Choroid plexus epithelial cell (primary cell): ENCODE measurements at places on chromosomes 7 and 10.

DNA sequence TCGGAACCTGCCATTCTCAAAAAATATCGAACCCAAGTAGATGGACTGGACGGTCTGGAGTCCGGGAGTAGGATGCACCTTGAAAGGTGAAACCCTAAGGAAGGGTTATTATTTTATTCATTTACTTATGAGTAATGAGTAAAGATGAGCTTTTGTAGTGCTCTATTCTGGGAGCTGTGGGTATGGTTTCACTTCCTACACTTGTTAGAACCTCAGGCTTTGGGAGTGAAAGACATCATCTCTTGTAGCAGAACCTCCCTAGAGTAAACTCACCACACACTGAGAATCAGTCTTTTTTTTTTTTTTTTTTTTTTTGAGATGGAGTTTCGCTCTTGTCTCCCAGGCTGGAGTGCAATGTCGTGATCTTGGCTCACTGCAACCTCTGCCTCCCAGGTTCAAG lies 389.4 kb upstream of the AUTS2 start:
- no peak for DNase-seq

- DNase-seq = no peak
These were observed 28.9 kb upstream of the TRIM8 start for GRCh38 chr10:102615361-102615760.

DNA sequence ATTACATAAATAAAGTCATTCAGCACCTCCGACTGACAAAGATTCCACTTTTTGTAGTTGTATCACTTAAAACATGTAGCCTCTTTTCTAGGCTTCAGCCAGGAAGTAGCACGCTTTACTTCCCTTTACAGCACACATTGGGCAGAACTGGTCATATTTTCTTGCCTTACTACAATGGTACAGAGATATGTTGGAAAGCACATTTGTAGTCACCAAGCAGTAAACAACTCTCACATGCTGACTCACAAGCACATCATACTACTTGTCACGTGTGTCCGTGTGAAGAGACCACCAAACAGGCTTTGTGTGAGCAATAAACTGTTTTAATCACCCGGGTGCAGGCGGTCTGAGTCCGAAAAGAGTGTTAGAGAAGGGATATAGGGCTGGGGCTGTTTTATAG lies 1071.8 kb downstream of the DNAJB9 start:
- no peak for DNase-seq

GRCh38 chr10:89314676-89315075 lies 12.8 kb downstream of the IFIT2 start:
- DNase-seq = no peak

- DNase-seq = no peak
These were observed 300.4 kb downstream of the AHR start for GRCh38 chr7:17598846-17599245.

DNA sequence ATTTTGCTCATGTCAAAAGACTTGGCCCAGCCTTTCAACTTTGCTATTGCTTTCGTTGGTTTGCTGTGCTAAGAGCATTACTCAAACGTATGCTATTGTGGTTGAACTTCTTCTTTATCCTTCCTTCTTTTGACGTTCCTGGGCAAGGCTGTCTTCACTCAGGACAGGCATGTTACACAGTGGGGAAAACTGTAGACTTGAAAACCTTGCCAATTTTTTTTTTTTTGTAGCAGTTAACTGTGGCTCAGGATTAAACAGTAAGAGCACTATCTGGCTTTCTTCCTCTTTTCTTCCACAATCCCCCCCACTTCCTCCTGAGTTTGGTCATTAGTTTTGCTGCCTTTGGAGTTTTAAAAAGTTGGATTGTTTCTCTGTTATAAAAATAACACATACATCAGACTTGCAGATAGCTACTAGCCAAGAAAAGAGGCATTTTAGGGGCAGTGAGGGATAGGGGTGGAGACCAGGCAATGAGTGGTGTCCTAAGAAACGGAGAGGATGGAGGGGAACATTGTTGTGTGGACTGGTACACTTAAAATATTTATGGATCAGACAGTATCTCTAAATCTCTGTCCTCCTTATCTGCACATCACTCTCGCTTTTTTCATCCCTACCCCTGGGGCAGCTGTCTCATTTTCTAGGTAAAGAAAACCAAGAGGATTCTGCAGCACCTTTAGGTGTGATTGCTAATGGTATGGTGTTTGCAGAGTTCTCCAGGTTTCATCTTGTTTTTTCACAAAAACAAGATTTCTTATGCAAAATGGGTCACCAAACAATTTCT lies 181.7 kb downstream of the LRMDA start:
- DNase-seq = peak; percentile 1

DNA sequence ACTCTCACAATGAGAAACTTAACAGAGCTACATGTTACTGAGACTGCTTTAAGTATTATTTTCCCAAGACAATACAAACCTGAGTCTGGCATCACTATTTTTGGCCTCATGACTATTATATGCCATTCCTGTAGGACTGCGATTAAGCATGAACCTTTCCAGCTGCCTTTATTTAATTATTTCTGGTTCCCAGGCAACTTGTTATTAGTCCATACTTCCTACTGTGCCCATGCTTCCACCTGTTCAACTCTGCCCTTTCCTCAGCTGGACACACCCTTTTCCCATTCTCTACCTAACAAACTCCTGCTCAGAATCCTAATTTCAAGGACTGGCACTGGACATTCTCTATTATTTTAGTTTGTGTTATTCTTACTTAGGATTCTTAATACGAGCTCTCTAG lies 8.1 kb upstream of the CROT start:
- no peak for DNase-seq

DNA sequence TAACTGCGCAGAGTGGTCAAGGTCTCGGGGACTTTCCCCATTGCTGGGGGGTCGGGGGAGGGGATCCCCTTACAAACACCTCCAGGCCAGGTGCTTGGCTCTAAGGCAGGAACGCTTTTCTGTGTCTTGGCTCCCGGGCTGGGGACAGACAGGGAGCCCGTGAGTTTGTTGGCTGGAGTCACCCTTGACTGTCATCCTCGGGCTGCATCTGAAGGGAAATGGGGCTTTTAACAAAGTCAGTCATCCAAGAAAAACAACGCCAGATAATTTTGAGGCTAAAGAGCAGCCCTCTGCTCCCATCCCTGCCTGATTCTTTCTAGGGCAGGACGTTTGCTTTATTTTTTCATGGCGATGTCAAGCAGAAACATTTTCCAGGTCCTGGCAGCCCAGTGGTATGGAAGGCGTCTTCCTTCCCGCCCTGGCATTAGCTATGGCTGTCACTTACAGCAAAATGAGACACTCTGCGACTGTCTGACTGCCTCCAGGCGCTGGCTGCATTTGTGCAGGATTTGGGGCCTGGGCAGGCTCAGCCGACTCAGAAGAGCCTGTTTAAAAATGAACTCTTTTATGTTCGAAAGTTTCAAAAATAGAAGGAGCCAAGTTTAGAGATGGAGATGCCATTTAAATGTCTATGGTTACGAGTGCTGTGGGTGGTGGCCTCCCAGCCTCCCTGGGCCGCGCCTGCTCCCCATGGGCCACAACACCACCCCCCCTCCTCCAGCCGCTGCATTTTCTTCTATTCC lies 54.7 kb upstream of the TNS3 start:
- no peak for DNase-seq

GRCh38 chr10:127228195-127228787 lies 31.9 kb upstream of the INSYN2A start:
- peak; percentile 38 for DNase-seq

GRCh38 chr10:88237896-88238614 lies 345.1 kb downstream of the RNLS start:
- DNase-seq = no peak

DNA sequence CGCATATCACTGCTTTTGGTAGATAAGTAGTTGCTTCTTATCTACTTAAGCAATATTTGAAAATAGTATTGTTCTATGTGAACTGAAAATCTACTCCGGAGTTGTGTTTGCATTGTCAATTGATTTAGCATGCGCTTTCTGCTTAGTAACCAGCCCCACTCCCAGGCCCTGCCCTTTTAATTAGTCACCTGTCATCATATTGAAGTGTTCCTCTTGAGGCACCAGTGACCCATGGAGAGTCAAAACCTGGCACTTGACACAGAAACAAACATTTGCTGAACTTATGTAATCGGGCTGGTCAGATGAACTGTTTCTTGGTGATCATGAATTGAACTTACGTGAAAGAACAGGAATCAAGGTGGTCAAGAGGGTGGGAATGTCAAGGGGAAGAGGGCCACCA lies 27.8 kb upstream of the CDHR3 start:
- no peak for DNase-seq

DNA sequence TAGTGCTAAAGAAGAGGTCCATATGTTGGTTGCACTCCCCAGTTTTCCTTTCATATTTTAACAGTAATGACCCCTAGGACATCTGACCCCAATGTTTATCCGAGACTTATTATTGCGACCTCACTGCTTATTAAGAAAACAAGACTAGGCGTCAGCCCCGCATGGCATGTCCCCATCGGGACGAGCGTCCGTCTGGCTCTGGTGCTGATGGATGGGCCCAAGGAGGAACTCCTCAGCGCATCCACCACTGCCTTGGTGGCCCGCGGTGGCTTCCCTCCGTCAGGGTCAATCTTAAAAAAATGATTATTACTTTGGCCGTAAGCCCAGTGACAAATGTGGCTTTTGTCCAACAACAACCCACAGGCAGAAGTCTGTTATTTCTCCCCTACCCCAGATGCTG lies 40.1 kb upstream of the CXCL12 start:
- no peak for DNase-seq

DNA sequence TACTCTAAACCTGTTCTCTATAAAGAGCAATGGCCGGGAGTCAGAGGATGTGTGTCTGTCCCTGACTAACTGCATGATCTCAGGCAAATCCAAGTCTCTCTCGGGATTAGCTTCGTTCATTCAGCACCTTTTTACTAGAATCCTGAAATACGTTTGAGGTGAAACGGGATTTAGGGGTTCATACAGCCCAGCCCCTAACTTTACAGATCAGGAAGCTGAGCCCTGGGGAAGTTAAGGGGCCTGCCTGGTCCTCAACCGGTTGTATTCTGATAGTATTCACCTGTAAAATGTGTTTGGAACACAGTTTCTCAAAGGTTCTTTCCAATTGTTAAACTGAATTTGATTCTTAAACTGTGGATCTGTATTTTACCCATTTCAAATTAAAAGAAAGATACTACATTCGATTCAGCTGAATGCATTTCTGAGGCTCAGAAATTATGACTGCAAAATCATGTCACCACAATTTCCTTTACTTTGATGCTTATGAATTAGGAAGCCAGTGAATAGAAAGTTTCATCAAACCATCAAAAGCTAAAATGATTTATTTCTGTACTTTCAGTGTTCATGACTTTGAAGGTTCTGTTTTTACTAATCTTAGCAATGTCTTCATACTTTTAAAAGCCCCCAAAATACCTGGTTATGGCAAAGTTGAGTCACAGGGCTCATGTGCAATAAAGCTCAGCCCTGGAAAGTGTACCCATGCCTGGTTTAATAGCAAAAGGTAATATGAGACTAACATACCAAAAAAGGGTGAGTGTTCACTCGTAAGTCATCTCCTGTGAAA lies 28.9 kb upstream of the EZH2 start:
- DNase-seq = no peak

DNA sequence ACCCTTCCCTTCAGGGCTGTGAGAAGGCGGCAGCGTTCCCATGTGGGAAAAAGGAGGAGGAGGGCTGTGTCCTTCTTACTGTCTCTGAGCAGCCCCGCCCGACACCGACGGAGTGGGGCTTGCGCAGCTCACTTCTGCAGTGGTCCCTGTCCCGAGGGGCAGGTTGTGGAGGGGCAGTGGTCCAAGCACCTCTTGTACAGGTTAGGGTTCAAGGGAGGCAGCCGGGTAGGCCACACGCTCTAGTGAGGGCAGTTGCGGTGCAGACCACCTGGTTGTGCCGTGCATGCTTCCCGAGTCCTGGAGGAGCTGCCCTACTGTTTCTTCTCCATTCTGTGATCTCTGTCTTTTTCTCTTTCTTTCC lies 32.8 kb downstream of the AGAP3 start:
- no peak for DNase-seq

- DNase-seq = no peak
These were observed 130.7 kb upstream of the KMT2E start for GRCh38 chr7:104883248-104883717.

DNA sequence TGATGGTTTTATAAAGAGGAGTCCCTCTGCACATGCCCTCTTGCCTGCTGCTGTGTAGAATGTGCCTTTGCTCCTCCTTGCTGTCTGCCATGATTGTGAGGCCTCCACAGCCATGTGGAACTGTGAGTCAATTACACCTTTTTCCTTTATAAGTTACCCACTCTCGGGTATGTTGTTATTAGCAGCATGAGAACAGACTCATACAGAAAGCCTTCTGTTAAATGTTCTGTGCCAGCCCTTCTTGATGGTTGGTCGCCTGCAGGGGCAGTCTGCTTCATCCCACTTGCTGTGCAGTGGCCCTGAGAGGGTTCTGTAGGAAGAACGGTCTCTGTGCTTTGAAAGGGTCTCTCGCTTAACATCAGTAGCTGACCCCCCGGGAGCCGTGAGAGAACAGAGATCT lies 248.9 kb upstream of the IGFBP3 start:
- no peak for DNase-seq

DNA sequence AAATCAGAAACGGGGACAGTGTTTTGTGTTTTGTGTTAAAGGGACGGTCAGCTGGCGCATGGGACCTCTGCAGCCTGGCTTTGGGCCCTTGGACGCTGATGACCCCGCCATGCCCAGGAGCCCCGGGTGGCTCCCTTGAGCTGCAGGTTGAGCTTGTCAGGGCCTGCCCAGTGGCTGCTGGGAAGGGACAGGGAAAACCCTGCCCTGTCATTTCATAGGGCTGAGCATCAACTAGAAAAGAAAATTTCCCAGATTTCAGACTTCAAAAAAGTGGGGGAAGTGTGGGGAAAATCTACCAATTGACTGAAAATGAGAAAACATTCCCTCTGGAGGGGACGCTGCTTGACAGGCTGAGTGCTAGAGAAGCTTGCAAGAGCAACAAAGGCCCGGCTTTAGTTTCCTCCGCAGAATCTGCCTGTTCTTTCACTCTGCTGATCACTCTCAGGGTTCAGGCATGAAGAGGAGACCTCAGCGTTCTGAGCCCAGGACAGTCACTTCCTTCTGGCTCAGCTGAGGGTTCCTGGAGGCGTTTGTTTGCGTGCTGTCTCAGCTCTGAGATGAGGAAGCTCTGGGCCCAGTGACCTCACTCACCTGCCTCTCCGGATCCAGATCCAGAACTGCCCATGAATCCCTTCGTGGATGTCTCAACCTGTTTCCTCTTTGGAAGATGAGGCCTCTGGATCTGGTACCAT lies 18.6 kb upstream of the DNAJB6 start:
- no peak for DNase-seq

DNA sequence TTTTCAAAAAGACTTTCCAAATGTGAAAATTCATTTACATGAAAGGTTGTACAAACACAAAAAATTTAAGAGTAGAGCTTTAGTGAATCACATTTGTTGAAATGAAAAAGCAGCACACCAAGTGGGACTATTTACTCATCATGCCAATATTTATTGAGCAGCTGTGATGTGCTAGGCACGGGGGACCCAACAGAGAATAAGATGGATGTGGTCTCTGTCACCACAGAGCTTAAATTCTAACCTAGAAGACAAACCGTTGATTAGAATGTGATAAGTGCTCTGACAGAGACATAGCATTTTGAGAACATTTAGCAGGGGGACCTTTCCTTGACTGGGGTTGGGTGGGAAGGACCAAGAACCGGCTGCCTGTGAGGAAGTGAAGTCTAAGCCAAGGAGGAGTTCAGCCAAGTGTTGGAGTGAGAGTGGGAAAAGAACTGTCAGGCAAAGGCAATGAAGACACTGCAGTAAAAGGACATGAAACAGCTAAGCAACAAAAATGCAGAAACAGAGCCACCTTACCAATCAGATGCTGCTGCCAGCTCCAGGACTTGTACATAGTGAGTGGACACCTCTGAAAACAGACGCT lies 19.1 kb downstream of the ADAM12 start:
- DNase-seq = no peak
